ENCODE measurements at places on chromosomes 7 and 10. TPM values are rescaled to one million over a fixed set of nuclear protein-coding genes. Genes with fewer than 3 reads are reported as not detected.

Gene STEAP1B
- total RNA-seq: 1.5 TPM

Gene NFKB2
- 30.9 TPM for total RNA-seq

Gene SAP25
- 10.6 TPM for total RNA-seq

Gene OPN4
- not detected for total RNA-seq

Gene OPALIN
- total RNA-seq: not detected

GRCh38 chr7:1497293-1497927, 6.8 kb downstream of the INTS1 start:
- no peak overlapping the region for H3K4me3 ChIP-seq
- H3K36me3 ChIP-seq: peaks cover 96% of the 10 kb centered on the region
- H3K27me3 ChIP-seq: no peaks in the 10 kb centered on the region
- H3K4me1 ChIP-seq: peaks cover 6% of the 10 kb centered on the region

DNA sequence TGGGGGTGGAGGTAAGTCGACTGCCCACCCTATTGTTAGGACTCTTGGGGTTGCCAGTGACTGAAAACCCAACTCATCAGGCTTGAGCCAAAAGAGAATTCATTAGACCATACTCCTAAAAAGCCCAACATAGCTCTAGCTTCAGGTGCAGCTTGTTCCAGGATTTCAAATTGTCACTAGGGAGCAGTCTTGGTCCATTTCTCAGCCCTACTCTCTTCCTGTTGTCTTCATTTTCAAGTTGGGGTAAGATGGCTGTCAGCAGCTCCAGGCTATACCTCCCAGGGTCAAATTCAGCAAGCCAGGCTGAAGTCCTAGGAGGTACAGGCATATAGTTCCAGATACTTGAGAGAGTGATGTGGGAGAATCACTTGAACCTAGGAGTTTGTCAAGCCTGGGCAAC, 14.9 kb upstream of the COL13A1 start:
- DNase-seq: no peak
- H3K4me3 ChIP-seq: no peak overlapping the region
- no peaks in the 10 kb centered on the region for H3K27me3 ChIP-seq

GRCh38 chr10:74753442-74754211, 72.8 kb upstream of the KAT6B start:
- peak; percentile 47 for DNase-seq
- no peaks in the 10 kb centered on the region for H3K4me1 ChIP-seq
- no peaks in the 10 kb centered on the region for H3K27me3 ChIP-seq

DNA sequence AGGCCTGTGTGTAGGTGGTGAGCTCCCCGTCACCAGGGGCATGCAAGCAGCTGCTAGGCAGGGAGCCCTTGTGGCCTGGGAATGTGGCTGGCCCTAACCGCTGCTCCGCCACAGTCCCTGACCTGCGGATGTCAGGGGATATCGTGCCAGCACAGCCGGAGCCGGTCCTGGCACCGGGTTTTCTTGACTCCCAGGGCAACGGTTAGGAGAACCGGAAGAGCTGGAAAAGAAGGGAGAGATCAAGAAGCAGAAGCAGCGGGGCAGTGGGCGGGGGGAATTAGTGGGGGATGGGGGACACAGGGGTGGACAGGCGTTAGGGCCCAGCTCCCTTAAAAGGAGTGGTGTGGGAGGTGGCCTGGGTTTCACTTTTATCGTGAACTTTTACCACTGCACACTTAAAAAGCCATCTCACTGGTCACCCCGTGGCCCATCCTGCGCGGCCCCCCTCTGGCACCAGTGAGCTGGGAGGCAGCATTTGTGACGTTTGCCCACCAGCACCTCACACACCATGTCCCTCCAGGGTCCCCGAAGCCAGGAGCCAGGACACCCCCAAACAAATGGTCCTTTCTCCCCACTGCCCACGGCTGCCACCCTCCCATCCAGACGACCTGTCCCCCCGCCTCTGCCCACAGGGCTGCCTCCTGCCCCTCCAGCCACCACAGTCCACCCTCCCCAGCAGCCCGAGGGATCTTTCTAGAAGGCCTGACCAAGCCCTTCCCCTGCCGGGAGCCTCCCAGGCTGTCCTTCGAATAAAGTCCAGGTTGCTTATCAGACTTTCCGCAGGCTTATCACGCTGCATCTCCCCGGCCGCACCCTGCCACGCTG, 1.8 kb upstream of the MICALL2 start:
- peak overlapping the region; percentile 80 for H3K27ac ChIP-seq
- peak overlapping the region; percentile 88 for H3K4me3 ChIP-seq
- no peaks in the 10 kb centered on the region for H3K27me3 ChIP-seq
- peaks cover 59% of the 10 kb centered on the region for H3K4me1 ChIP-seq
- no peaks in the 10 kb centered on the region for H3K36me3 ChIP-seq

- no peak for DNase-seq
- no peak overlapping the region for H3K4me3 ChIP-seq
- no peak overlapping the region for H3K27ac ChIP-seq
- H3K36me3 ChIP-seq: no peaks in the 10 kb centered on the region
Observed at GRCh38 chr10:121710207-121710606, 112.0 kb upstream of the FGFR2 start.

DNA sequence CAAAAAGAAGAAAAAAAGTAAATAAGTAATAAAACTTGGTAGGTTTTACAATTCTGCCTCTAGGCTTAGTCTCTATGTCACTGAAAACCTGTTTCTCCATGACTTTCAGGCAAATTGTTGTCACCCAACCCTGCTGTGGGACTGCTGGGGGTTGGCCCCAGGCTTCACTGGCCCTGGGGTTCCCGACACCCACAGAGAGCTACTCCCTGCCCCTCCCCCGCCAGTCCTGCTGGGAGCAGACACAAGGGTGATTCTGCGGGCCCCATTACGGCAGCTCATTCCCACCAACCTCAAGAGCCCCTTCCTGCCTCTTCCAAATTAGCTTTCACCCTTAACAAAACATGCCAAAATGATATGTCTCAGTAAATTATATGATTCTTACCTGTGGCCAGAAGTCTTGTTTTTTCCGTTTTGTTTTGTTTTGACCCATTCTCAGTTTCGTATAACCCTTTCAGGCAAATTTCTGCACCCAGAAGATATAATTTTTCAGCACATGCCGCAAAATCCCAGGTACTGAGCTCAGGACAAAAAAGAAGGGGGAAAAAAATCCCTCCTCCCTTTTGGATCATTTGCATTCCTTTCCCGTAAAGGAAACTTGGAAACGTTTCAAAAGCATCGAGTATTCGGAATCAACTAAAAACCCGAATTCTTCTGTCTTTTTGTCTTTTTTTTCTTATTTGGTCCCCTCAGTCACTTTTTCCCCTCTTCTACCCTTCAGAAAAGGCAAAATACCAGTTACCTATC, 27.8 kb downstream of the CHST15 start:
- peak overlapping the region; percentile 13 for H3K4me3 ChIP-seq
- H3K36me3 ChIP-seq: no peaks in the 10 kb centered on the region
- peak overlapping the region; percentile 28 for H3K27ac ChIP-seq
- peaks cover 44% of the 10 kb centered on the region for H3K4me1 ChIP-seq
- DNase-seq: no peak
- no peaks in the 10 kb centered on the region for H3K27me3 ChIP-seq

- H3K4me3 ChIP-seq: no peak overlapping the region
- DNase-seq: no peak
- no peaks in the 10 kb centered on the region for H3K36me3 ChIP-seq
- H3K4me1 ChIP-seq: no peaks in the 10 kb centered on the region
- H3K27me3 ChIP-seq: no peaks in the 10 kb centered on the region
Observed at GRCh38 chr7:127107601-127108007, 145.1 kb downstream of the GRM8 start.

DNA sequence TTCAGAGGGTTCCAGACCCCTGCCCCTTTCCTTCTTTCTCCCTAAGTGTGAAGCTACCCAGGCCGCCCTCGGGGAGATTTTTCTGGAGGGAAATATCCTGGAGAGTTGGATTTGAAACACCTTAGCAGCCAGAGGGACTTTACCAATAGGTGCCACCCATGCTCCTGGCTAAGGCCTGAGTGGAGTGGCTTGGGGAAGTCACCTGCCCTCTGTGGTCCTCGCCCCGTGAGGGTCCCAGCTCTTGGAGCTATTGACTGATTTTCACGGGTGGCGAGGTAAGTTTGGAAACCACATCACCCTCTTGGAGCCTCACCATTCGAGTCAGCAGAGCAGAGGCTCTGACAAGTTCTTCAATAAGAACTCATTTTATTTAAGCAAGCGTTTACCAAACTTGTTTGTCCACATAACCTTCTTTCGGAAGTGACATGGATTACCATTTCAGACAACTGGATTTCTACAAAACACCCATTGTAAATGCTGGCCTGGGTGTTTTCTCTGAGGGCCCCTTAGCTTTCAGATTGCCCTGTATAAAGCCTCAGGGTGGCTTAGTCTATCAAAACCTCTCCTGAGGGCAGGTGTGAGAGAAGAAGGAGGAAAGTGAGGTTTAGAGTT, 20.4 kb downstream of the AQP1 start:
- no peak overlapping the region for H3K27ac ChIP-seq
- no peak overlapping the region for H3K4me3 ChIP-seq
- DNase-seq: no peak
- no peaks in the 10 kb centered on the region for H3K36me3 ChIP-seq
- peaks cover 8% of the 10 kb centered on the region for H3K4me1 ChIP-seq
- H3K27me3 ChIP-seq: no peaks in the 10 kb centered on the region

DNA sequence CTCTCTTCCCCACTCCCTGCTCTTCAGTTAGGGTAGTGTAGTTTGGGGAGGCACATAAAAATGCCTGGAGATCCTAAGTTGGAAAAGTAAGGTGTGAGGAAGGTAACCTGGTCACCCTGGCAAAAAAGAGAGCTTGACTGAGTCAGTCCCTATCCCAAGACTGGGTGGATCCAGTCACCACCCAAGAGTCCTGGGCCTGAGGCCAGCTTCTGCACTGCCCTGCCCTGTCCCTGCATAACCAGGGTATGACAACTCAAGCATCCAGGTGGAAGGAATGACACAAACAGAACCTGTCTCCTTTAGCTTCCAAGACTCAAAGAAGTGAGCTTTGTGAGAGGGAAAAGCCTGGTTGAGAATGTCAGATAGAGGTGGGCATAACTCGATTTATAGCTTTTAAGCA, 26.9 kb upstream of the SORBS1 start:
- no peak overlapping the region for H3K27ac ChIP-seq
- DNase-seq: no peak
- H3K4me3 ChIP-seq: no peak overlapping the region
- H3K4me1 ChIP-seq: no peaks in the 10 kb centered on the region

GRCh38 chr7:34184466-34184865, 279.1 kb downstream of the BMPER start:
- no peak overlapping the region for H3K4me3 ChIP-seq
- no peaks in the 10 kb centered on the region for H3K36me3 ChIP-seq
- no peak overlapping the region for H3K27ac ChIP-seq
- no peaks in the 10 kb centered on the region for H3K27me3 ChIP-seq
- no peaks in the 10 kb centered on the region for H3K4me1 ChIP-seq
- no peak for DNase-seq

DNA sequence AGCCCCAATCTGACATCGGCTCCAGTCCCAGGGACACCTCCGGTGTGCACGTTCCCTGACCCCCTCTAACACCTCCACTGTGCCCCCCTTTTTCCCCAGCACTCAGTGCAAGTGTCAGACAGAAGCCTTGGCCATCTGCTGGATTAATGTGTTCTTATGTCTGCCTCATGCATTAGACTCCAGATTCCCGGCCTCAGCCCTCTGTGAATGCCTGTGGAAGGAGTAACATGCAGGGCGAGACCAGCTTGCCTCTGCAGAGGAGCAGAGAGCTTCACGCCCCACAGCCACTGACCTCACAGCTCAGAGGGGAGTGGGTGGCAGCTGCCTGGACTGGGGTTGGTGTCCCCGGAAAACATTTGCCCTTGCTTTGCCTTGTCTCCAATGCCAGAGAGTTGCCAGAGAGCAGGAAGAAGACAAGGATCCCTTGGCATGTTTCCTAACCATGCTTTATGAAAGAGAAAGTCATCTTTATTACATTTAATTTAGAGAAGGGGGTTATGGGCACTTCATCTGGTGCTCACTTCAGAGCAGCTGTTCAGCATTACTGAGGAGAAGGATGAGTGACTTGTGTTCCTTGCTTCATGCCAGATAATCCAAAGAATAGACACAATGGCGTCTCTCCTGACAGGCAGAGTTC, 91.6 kb upstream of the CXCL12 start:
- no peak for DNase-seq
- no peaks in the 10 kb centered on the region for H3K36me3 ChIP-seq
- H3K27ac ChIP-seq: no peak overlapping the region
- H3K4me1 ChIP-seq: no peaks in the 10 kb centered on the region

GRCh38 chr7:128796327-128796726, 4.6 kb downstream of the CCDC136 start:
- DNase-seq: no peak
- peaks cover 6% of the 10 kb centered on the region for H3K27me3 ChIP-seq
- peaks cover 14% of the 10 kb centered on the region for H3K4me1 ChIP-seq
- no peak overlapping the region for H3K27ac ChIP-seq

DNA sequence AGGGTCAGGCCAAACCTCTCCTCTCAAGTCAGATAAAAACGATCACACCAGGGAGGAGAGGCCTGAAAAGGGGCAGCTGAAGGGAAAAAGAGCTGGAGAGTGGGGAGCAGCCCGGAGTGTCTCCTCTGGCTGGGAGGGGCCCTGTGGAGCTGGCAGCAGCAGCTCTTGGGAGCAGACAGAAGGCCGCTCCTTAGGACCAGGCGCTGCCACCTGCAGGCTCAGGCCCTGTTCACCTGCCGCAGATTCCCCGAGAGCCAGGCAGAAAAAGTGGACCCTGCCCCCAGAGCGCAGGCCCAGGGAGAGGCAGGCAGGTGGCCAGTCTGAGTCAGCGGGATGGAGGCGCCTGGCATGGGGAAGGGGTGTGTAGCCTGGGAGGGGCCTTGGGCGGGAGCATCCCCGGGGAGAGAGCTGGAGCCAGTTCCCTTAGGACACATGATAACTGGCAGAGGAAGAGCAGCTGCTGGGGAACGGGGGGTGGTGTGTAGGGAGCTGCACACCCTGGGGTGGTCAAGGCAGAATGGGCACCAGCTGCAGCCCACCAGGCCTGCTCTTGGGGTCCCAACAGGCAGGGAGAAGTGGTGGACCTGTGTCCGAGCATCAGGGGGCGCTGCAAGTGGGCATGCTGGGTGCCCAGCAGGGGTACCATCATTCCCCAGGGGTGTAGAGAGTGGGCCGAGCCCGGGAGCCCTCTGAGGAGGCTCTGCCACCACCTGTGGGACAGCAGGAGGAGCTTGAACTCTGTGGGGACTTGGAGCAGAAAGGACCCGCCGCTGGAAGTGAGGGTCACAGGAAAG, 177.2 kb upstream of the RHEB start:
- DNase-seq: no peak
- H3K4me3 ChIP-seq: no peak overlapping the region
- H3K27me3 ChIP-seq: no peaks in the 10 kb centered on the region
- H3K4me1 ChIP-seq: peaks cover 24% of the 10 kb centered on the region

- H3K4me3 ChIP-seq: no peak overlapping the region
- no peaks in the 10 kb centered on the region for H3K36me3 ChIP-seq
- H3K4me1 ChIP-seq: no peaks in the 10 kb centered on the region
Observed at GRCh38 chr10:109259293-109259692, 664.0 kb downstream of the XPNPEP1 start.

GRCh38 chr7:66206119-66206933, 1.2 kb downstream of the TPST1 start:
- H3K27ac ChIP-seq: peak overlapping the region; percentile 79
- no peaks in the 10 kb centered on the region for H3K27me3 ChIP-seq
- peaks cover 28% of the 10 kb centered on the region for H3K4me1 ChIP-seq

DNA sequence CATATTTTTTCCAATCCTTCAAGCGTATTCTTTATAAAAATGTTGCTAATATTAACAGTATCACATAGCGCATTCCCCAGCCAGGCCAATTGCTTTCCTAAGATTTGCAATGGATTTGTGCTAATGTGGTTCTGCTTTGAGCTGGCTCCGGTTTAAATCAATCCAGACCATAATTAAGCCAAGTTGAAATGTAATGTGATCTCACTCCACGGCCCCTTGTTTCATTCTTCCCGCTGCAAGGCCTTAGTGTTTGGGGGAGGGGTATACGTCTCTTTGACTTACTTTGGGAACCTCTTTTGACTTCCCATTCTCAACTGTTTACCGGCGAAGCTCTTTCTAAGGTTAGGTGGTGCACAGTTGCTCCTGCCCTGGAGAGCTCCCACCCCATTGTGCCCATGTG, 86.4 kb downstream of the PRPF18 start:
- H3K36me3 ChIP-seq: peaks cover 65% of the 10 kb centered on the region
- peaks cover 5% of the 10 kb centered on the region for H3K4me1 ChIP-seq
- DNase-seq: no peak

Data from lower lobe of right lung (tissue), 2 donors.